ENCODE measurements at places on chromosomes 6 and 20.

DNA sequence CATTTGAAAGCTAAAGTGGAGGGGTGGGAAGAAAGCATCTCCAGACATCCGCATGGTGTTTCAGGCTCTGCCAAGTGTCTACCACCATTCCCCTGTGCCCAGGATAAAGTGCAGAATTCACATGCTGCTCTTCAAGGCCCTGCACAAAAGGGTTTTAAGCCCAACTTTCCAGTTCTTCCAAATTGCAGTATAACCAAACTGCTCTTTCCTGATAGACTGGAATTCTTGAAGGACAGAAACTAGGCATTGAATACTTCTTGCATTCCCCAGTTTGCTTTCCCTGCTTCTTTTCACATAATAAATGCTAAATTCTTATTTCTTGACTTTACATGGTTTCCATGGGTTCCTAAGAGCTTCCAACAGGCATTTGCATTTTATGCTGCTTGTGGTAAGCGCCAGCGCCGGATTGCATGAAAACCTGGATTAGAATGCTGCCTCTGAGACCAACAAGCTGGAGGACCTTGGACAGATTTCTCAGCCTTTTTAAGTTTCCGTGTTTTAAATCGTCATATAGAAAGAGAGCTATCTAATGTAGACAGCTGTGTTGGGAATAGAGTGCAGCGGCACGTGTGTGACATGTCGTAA, 7.9 kb downstream of the SOX4 start:
- DNase-seq, result no peak

- DNase-seq, result peak; percentile 45
Observed at GRCh38 chr6:17877196-17877894, 110.1 kb downstream of the KIF13A start.

DNA sequence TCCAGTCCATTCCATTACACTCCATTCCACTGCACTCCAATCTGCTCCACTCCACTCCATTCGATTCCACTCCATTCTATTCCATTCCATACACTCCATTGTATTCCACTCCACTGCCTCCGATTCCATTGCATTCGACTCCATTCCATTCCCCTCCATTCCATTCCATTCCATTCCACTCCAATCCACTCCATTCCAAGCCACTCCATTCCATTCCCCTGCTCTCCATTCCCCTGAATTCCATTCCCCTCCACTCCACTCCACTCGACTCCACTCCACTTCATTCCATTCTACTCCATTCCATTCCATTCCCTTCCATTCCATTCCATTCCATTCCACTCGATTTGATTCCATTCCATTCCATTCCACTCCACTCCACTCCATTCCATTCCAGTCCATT, 25.7 kb upstream of the DEFB125 start:
- no peak for DNase-seq

DNA sequence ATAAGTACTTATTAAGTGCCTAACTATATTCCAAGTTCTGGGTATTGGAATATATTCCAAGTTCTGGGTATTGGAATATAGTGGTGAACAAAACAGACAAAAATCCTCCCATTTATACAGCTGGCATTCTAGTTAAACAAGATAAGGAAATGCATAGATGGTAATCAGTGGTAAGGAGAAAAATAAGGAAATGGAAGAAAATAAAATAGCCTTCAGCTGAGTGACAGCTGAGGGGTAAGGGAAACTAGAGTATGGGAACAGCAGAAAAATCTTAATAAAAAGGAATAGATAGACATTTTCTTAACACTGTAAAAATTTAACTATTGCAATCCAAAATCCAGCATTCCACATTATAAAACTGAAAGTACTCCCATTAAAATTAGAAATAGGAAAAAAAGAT, 17.2 kb upstream of the WFDC10A start:
- DNase-seq, result no peak

- DNase-seq, result no peak
Observed at GRCh38 chr6:38310061-38310460, 329.7 kb downstream of the BTBD9 start.

DNA sequence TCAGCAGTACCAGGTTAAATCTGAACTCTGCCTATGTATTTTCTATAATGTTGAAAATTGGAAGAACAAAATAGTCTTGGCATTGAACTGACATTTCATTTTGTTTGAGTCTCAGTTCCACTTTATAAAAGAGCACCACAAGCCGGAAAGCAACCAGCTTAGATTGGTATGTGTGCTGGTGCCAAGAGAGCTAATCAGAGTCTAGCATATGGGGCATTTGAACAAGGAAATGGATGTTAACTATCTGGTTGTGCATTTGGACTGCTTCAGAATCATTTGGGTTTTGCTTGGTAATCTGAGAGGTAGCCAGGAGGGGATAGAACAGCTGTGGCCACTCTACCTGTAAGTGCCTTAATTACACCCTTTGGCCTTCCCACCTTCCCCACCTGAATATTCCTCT, 184.8 kb downstream of the GRIK2 start:
- no peak for DNase-seq

DNA sequence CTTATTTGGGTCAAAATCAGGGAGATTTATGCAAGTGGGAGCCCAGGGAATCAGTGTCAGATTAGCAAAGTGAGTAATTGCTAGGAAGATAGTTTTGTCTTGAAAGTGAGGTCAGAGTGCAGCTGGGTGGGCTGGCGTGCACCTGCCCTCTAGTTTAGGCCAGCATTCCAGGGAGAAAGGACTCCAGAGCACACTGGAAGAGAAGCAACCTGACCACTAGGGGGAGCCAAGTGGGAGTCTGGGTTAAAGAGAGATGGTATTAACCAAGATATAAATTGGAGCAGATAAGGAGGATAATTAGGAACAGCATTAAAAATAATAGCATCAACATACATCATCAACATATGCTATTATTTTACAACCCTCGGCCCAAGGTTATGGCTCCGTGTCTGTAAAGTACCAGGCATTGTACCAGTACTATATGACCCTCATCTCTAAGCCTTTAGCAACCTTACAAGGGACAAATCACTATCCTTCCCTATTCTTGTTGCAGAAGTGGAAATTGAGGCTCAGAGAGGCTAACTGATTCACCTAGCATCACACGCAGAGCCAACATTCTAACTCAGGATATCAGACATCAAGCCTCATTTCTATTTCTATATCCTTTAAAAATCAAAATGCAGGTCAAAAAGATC, 57.8 kb downstream of the SLC2A10 start:
- peak; percentile 48 for DNase-seq

GRCh38 chr6:106511288-106512047, 117.8 kb downstream of the RTN4IP1 start:
- DNase-seq, result peak; percentile 76

DNA sequence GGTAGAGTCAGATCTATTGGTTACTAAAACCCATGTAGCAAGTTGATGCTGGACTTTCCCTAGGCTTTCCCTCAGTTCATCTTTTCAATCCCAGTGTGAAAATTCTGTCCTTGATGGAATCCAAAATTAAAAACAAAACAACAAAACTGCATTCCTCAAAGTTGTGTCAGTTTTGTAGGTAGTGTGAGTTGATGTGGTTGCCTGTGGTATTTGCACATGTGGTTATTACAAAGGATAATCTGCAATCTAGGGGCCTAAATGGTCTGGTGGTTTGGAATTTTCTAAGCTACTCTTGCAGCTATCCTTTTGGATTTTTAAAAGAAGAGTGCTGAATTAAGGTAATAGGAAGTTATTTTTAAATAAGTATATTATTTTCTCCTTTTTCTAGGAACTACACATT, 132.2 kb upstream of the SCGN start:
- DNase-seq, result peak; percentile 8

DNA sequence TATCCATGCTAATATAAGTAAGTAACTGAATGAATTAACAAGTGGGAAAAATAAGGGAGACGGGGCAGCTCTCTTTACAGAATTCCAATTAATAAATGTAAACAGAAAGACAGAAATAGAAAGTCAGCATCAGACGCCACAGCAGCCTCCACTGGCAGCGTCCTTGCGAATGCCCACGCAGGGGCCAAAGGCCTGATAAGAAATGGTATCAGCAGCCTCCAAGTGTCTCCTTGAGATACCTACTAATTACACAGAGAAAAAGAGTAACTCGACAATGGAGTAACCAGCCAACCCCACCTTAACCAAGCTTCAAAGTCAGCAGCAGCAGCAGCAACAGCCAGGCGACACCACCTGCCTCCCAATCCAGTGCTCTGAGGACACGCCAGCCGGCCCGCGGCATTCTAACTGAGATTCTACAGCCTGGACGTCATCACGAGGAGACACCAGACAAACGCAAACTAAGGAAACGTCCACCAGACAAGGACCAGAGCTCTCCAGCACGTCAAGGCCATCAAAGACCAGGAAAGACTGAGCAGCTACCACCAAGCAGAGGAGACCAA, 78.8 kb downstream of the TAF4 start:
- DNase-seq, result no peak

- DNase-seq, result peak; percentile 97
Observed at GRCh38 chr6:152380993-152381898, 255.9 kb downstream of the SYNE1 start.

GRCh38 chr6:75494290-75494689, 690 bp upstream of the FILIP1 start:
- no peak for DNase-seq

DNA sequence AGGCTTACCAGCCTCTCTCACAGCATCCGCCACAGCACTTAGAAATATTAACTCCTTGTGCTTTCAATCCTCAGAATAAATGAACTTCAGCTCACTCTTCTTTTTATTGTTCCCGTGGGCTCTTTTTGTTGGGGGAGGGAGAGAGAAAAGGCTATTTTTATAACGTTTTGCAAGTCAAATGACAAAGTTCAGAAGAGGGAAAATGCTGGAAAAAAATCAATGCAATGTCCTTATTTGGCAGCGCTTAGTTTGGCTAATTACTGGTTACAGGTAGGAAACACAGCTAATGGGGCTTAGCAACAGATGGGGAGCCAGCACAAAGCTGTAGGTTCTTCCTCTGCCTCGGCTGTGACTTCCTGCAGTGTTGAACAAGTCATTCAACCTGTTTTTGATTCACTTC, 1067.0 kb upstream of the MAP3K7 start:
- DNase-seq, result no peak

- DNase-seq, result peak; percentile 65
Observed at GRCh38 chr6:157235600-157236039, 87.7 kb downstream of the TMEM242 start.

- no peak for DNase-seq
Observed at GRCh38 chr6:51049983-51050877, 231.6 kb downstream of the TFAP2B start.

GRCh38 chr6:157291356-157291755, 32.0 kb downstream of the TMEM242 start:
- no peak for DNase-seq

DNA sequence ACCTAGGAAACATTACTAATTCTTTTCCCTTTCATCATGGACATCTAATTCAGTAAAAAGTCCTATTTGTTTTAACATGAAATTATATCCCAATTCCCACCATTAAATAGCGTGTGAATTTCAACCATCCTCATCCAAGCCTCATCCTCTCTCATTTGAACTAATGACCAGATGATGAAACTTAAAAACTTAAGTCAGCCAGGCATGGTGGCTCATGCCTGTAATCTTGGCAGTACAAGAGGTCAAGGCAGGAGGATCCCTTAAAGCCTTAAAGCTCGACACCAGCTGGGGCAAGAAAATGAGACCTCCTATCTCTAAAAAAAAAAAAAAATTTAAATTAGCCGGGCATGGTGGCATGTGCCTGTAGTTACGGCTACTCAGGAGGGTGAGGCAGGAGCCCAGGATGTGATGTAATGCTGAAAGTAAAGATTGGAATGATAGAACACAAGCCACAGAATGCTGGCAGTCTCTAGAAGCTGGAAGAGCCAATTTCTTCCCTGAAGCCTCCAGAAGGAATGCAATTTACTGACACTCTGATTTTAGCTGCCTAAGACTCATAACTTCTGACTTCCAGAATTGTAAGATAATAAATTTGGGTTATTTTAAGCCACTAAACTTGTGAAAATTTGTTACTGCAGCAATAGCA, 27.1 kb upstream of the HAO1 start:
- DNase-seq, result peak; percentile 88

- DNase-seq, result peak; percentile 63
Observed at GRCh38 chr6:39980839-39981580, 46.7 kb upstream of the MOCS1 start.

GRCh38 chr20:9532069-9532838, 17.9 kb downstream of the LAMP5 start:
- peak; percentile 38 for DNase-seq

DNA sequence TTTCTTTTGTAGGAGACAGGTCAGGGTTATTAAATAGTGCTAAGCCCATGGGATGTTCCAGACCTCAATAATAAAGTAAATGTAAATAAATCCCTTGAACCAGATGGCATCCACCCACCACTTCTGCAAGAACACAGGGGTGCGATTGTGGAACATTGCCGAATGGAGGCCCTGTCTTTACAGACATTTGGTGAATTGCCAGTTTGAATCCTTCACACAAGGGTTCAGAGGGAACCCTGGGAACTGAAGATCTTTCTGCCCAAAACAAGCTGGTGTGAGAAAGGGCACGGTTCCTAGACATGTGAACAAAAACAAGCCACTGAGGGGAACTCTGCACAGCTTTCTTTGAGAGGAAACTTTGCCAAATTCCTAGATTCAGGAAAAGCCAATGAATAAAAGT, 30.2 kb upstream of the RNF8 start:
- DNase-seq, result peak; percentile 49

GRCh38 chr20:37945091-37945547, 42.2 kb downstream of the VSTM2L start:
- no peak for DNase-seq

GRCh38 chr6:16511040-16511660, 250.1 kb downstream of the ATXN1 start:
- DNase-seq, result peak; percentile 61

- DNase-seq, result no peak
Observed at GRCh38 chr6:139161817-139162284, 27.0 kb downstream of the HECA start.

GRCh38 chr20:50089787-50090177, 23.2 kb downstream of the UBE2V1 start:
- DNase-seq, result no peak

DNA sequence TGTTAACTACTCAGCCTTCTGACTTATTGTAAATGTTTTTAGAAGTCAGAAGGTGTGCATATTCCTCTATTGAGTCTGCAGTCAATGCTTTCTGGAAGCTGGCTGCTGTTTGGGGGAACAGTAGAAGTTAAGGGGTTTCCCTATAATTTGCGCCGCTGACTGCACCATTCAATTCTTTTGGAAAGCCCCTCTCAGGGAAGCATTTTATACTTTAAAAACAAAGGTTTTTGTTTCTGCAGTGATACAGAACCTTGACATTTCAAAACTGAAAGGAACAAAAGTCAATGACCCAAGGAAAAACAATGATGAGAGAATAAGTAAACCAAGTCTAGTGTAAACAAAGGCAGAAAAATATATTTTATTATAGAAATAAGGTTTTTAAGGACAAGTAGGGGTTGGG, 120.8 kb upstream of the TNFAIP3 start:
- no peak for DNase-seq

- DNase-seq, result peak; percentile 3
Observed at GRCh38 chr6:63730311-63730710, 94.7 kb downstream of the PHF3 start.
